Chondrocyte (in vitro differentiated cells): ENCODE measurements at places on chromosomes 12 and 14. TPM values are rescaled to one million over a fixed set of nuclear protein-coding genes. Genes with fewer than 3 reads are reported as not detected.
A peak's percentile ranks its signal among the peaks of the same experiment; 100 is the strongest.

- no peak for DNase-seq
- H3K27me3 ChIP-seq: no peaks in the 10 kb centered on the region
- H3K4me1 ChIP-seq: no peaks in the 10 kb centered on the region
- H3K36me3 ChIP-seq: peaks cover 23% of the 10 kb centered on the region
- H3K4me3 ChIP-seq: no peak overlapping the region
These were observed 15.5 kb upstream of the ATP6V0A2 start for GRCh38 chr12:123696646-123697045.

- H3K4me3 ChIP-seq: no peak overlapping the region
- no peaks in the 10 kb centered on the region for H3K36me3 ChIP-seq
- H3K27me3 ChIP-seq: no peaks in the 10 kb centered on the region
- DNase-seq: no peak
- peaks cover 3% of the 10 kb centered on the region for H3K4me1 ChIP-seq
These were observed 124.1 kb downstream of the STXBP6 start for GRCh38 chr14:24925771-24926374.

DNA sequence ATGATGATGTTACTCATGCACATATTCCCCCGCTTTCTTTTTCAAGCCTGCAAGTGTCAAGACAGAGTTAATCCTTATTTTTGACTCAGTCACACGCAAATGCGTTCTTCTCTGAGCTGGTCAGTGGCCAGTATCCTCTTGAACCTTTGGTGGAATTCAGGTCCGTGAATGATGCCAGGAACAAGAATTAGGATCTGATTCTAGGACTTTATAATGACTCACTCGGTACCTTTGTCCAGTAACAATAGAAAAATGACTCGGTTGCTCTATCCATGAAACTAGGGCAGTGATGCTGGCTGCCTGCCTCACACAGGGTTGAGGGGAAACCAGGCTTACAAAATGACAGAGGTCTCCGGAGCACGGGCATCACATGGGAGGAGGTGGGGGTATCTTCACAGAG, 185.8 kb upstream of the NUDT4 start:
- peak overlapping the region; percentile 72 for H3K27ac ChIP-seq
- peaks cover 16% of the 10 kb centered on the region for H3K4me1 ChIP-seq
- H3K27me3 ChIP-seq: no peaks in the 10 kb centered on the region
- H3K36me3 ChIP-seq: no peaks in the 10 kb centered on the region
- no peak overlapping the region for H3K4me3 ChIP-seq
- no peak for DNase-seq

DNA sequence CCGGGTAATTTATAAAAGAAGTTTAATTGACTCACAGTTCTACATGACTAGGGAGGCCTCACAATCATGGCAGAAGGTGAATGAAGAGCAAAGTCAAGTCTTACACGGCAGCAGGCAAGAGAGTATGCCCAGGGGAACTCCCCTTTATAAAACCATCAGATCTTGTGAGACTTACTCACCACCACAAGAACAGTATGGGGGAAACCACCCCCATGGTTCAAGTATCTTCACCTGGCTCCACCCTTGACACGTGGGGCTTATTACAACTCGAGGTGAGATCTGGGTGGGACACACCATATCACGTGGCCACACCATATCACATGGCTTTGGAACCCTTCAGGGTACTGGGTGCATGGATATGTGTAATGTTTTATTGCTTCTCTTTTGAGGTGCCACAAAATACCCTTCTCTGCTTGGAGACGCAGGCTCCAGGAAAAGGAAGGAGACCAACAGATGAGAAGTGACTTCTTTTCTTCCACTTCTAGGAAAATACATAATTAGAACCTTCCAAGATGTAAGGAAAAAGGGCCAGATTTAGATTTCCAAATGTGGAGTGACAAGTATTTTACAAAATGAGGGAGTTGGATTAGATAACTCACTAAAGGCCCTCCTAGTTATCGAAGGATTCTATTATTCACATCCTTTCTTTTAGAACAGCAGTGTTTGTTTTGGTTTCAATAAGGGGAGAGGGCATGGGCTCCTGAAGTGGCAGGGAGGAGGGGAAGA, 33.1 kb upstream of the ETFBKMT start:
- no peak for DNase-seq
- no peaks in the 10 kb centered on the region for H3K27me3 ChIP-seq
- H3K4me1 ChIP-seq: peaks cover 18% of the 10 kb centered on the region
- no peak overlapping the region for H3K27ac ChIP-seq
- no peak overlapping the region for H3K4me3 ChIP-seq

GRCh38 chr12:94202245-94203180, 54.1 kb downstream of the PLXNC1 start:
- H3K36me3 ChIP-seq: no peaks in the 10 kb centered on the region
- no peak overlapping the region for H3K27ac ChIP-seq
- H3K4me1 ChIP-seq: peaks cover 33% of the 10 kb centered on the region
- no peak overlapping the region for H3K4me3 ChIP-seq
- H3K27me3 ChIP-seq: no peaks in the 10 kb centered on the region

- peak overlapping the region; percentile 95 for H3K27ac ChIP-seq
- peak overlapping the region; percentile 43 for H3K4me3 ChIP-seq
- no peaks in the 10 kb centered on the region for H3K27me3 ChIP-seq
- H3K4me1 ChIP-seq: peaks cover 54% of the 10 kb centered on the region
These were observed 283.5 kb downstream of the KSR2 start for GRCh38 chr12:117685110-117685926.

DNA sequence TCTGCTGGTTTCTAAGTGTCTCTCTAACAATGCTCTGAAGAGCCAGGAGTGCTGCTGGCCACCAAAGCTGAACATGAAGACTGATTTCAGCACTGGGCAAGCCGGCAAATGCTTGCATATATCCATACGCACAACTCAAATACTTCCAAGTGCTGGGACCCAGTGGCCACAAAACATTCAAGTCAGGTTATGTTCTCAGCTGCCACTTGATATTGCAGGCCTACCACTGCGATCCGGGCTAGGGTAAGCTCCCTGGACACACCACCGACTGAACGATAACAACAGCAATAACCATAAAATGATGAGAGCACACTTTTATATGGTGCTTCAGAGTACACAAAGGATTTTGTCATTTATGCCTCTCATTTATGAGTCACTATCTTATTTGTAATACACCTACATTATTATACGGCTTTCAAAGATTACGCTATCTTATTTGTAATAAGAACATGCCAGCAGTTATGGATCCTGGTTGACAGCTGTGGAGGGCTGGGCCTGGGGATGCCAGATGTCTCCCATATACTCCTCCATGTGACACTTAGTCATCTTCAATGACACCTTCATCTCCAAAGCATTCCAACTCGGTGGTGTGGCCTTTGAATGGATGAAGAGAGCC, 35.5 kb downstream of the CRACR2A start:
- DNase-seq: no peak
- no peaks in the 10 kb centered on the region for H3K36me3 ChIP-seq
- no peak overlapping the region for H3K27ac ChIP-seq
- peaks cover 13% of the 10 kb centered on the region for H3K27me3 ChIP-seq

GRCh38 chr12:46382408-46382963, 9.9 kb upstream of the SLC38A2 start:
- H3K4me1 ChIP-seq: peaks cover 45% of the 10 kb centered on the region
- H3K36me3 ChIP-seq: no peaks in the 10 kb centered on the region
- H3K27ac ChIP-seq: peak overlapping the region; percentile 99
- H3K4me3 ChIP-seq: peak overlapping the region; percentile 83

GRCh38 chr12:104371043-104371870, 67.7 kb downstream of the EID3 start:
- H3K4me3 ChIP-seq: no peak overlapping the region
- no peak for DNase-seq
- H3K36me3 ChIP-seq: peaks cover 7% of the 10 kb centered on the region
- H3K4me1 ChIP-seq: peaks cover 17% of the 10 kb centered on the region
- H3K27ac ChIP-seq: peak overlapping the region; percentile 41
- H3K27me3 ChIP-seq: no peaks in the 10 kb centered on the region

- no peaks in the 10 kb centered on the region for H3K4me1 ChIP-seq
- no peaks in the 10 kb centered on the region for H3K36me3 ChIP-seq
- no peaks in the 10 kb centered on the region for H3K27me3 ChIP-seq
- no peak overlapping the region for H3K27ac ChIP-seq
- no peak overlapping the region for H3K4me3 ChIP-seq
- no peak for DNase-seq
These were observed 10.1 kb upstream of the DLGAP5 start for GRCh38 chr14:55201219-55202101.

DNA sequence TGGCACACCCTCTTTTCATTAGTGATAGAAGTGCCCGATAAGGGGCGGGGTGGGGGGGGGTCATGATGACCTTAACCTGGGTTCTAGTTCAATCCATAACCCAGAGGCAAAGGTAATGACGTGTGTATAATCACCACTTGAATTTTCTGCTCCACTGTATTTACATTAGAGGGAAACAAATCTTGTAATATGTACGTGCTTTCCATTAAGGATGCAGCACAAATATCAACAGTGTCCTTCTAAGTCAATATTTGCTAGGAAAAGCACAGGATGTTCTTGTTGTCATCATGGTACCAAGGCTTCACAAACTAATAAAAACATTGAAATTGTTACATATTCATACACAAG, 121.2 kb upstream of the SLC38A2 start:
- no peak for DNase-seq
- no peaks in the 10 kb centered on the region for H3K36me3 ChIP-seq
- H3K27ac ChIP-seq: peak overlapping the region; percentile 87
- peak overlapping the region; percentile 52 for H3K4me3 ChIP-seq

The INHBE gene
- 0.77 to 8.5 TPM (median 8.4 TPM) in 3 replicates for total RNA-seq

The SNAPC1 gene
- total RNA-seq: 7.9 to 9.9 TPM (median 8.6 TPM) in 3 replicates

The DAO gene
- not detected in 3 replicates for total RNA-seq

The CLEC1B gene
- total RNA-seq: not detected in 3 replicates

The TMX1 gene
- total RNA-seq: 34.1 to 39.7 TPM (median 35.4 TPM) in 3 replicates

The FERMT2 gene
- 423 to 518 TPM (median 494 TPM) in 3 replicates for total RNA-seq

The DHRS2 gene
- total RNA-seq: not detected in 3 replicates

The IFNG-AS1 gene
- total RNA-seq: 0.18 to 0.20 TPM in 2 of 3 replicates, not detected in the other
